ENCODE measurements at places on chromosomes 4 and X.

DNA sequence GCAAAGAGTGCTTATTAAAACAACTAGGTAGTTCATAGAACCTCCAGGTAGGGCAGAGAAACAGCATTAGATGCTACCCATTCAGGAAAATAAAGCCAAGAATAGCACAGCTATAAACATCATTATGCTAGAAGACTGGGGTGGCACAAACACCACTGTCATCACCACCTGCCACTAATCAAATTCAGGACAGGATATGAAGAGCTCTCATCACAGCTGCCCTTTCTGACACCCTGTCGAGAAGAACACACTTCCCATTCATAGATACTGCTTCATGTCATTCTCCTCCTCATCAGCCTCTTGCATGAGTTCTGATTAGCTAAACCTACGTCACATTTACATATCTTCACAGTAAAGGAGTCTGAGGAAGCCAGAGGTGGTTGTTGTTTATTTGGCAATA is 692.3 kb upstream of the HS3ST1 start:
- H3K36me3 ChIP-seq = no peaks in the 10 kb centered on the region
- no peak for DNase-seq
- no peak overlapping the region for H3K27ac ChIP-seq
- H3K4me1 ChIP-seq = peaks cover 10% of the 10 kb centered on the region
- no peak overlapping the region for H3K4me3 ChIP-seq

- H3K4me1 ChIP-seq = no peaks in the 10 kb centered on the region
- H3K36me3 ChIP-seq = no peaks in the 10 kb centered on the region
- no peak overlapping the region for H3K27ac ChIP-seq
Measured at GRCh38 chrX:49767236-49767635, 61.9 kb upstream of the PAGE4 start.

DNA sequence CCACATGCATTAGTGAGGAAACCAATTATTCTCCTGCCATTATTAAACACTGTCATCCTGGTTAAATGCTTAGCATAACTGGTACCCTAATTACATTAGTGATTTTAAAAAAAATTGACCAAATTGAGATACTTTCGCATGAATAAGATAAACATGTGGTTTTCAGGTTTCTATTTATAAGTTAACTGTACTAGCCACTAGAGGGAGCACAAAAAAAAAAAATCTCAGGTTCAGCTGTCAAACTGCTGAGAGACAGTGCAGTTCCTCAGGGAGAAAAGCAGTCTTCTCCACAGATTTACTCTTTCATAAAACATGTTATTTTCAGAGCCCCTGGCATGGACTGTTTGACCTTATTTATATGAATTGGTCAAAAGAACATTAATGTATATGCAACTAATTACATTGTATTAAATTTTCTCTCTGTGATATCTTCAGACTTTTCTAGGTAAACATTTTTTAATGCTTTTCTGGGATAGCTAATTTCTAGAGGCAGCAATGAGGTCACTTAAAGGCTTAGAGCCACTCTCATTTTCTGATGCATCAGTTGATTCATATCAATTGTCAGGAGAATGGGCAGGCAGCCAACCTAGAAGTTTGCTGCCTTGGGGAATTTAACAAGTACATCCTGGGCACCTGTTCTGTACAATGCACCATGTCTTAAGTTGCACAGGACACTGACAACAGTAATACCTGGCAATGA is 167.5 kb downstream of the CDS1 start:
- DNase-seq = peak; percentile 55
- H3K27ac ChIP-seq = no peak overlapping the region
- peaks cover 9% of the 10 kb centered on the region for H3K36me3 ChIP-seq

GRCh38 chr4:36322921-36323354 is 41.5 kb downstream of the DTHD1 start:
- no peaks in the 10 kb centered on the region for H3K36me3 ChIP-seq
- H3K4me3 ChIP-seq = no peak overlapping the region
- no peaks in the 10 kb centered on the region for H3K27me3 ChIP-seq
- H3K4me1 ChIP-seq = peaks cover 28% of the 10 kb centered on the region
- DNase-seq = peak; percentile 65

- H3K27ac ChIP-seq = no peak overlapping the region
- peak; percentile 19 for DNase-seq
- H3K36me3 ChIP-seq = peaks cover 6% of the 10 kb centered on the region
- peaks cover 22% of the 10 kb centered on the region for H3K4me1 ChIP-seq
- no peaks in the 10 kb centered on the region for H3K27me3 ChIP-seq
- no peak overlapping the region for H3K4me3 ChIP-seq
Measured at GRCh38 chr4:184459413-184459812, 14.9 kb downstream of the IRF2 start.

GRCh38 chrX:56618323-56618722 is 54.9 kb downstream of the UBQLN2 start:
- no peak overlapping the region for H3K27ac ChIP-seq
- no peak overlapping the region for H3K4me3 ChIP-seq
- H3K4me1 ChIP-seq = peaks cover 6% of the 10 kb centered on the region
- H3K36me3 ChIP-seq = no peaks in the 10 kb centered on the region
- H3K27me3 ChIP-seq = no peaks in the 10 kb centered on the region

- peaks cover 8% of the 10 kb centered on the region for H3K36me3 ChIP-seq
- H3K27ac ChIP-seq = no peak overlapping the region
- H3K4me3 ChIP-seq = no peak overlapping the region
- peaks cover 10% of the 10 kb centered on the region for H3K4me1 ChIP-seq
- DNase-seq = no peak
- no peaks in the 10 kb centered on the region for H3K27me3 ChIP-seq
Measured at GRCh38 chr4:38086151-38086848, 126.1 kb downstream of the PTTG2 start.

GRCh38 chr4:148447681-148448080 is 5.5 kb upstream of the NR3C2 start:
- H3K4me1 ChIP-seq = peaks cover 29% of the 10 kb centered on the region
- DNase-seq = peak; percentile 49
- H3K27me3 ChIP-seq = peaks cover 53% of the 10 kb centered on the region
- H3K4me3 ChIP-seq = no peak overlapping the region

GRCh38 chr4:146930673-146931072 is 15.0 kb downstream of the TTC29 start:
- peak; percentile 60 for DNase-seq
- H3K4me3 ChIP-seq = no peak overlapping the region
- no peak overlapping the region for H3K27ac ChIP-seq
- H3K4me1 ChIP-seq = peaks cover 12% of the 10 kb centered on the region
- H3K36me3 ChIP-seq = no peaks in the 10 kb centered on the region

- no peak overlapping the region for H3K4me3 ChIP-seq
- H3K27me3 ChIP-seq = no peaks in the 10 kb centered on the region
- no peaks in the 10 kb centered on the region for H3K4me1 ChIP-seq
Measured at GRCh38 chr4:141375855-141376254, 155.2 kb downstream of the ZNF330 start.

GRCh38 chr4:125276811-125277210 is 37.9 kb upstream of the FAT4 start:
- DNase-seq = no peak
- no peaks in the 10 kb centered on the region for H3K4me1 ChIP-seq
- no peak overlapping the region for H3K4me3 ChIP-seq
- H3K27me3 ChIP-seq = no peaks in the 10 kb centered on the region
- no peaks in the 10 kb centered on the region for H3K36me3 ChIP-seq
- H3K27ac ChIP-seq = no peak overlapping the region

DNA sequence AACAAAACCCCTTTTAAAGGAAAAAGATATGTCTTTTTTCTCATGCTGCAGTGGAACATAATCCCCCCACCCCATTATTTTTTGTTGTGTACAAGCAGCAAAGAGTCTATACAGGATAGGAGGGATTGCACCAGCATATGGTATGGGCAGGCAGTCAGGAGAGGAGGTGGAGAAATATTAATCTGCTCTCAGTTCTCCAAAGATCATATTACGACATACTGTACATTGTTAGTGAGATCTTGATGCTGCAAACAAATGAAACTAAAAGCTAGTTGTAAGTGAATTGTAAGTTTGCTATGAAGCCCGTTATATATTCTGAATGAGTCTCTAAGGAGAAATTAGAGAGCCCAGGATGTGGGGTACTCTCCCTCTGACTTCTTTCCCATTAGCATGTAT is 75.3 kb downstream of the RAPGEF2 start:
- peaks cover 66% of the 10 kb centered on the region for H3K4me1 ChIP-seq
- no peaks in the 10 kb centered on the region for H3K27me3 ChIP-seq
- H3K36me3 ChIP-seq = no peaks in the 10 kb centered on the region
- H3K4me3 ChIP-seq = no peak overlapping the region
- DNase-seq = peak; percentile 50

GRCh38 chrX:23790155-23790497 is 7.2 kb downstream of the SAT1 start:
- DNase-seq = no peak
- no peak overlapping the region for H3K4me3 ChIP-seq
- no peaks in the 10 kb centered on the region for H3K36me3 ChIP-seq
- H3K4me1 ChIP-seq = peaks cover under 1% of the 10 kb centered on the region
- H3K27me3 ChIP-seq = no peaks in the 10 kb centered on the region

- H3K27me3 ChIP-seq = no peaks in the 10 kb centered on the region
- H3K4me1 ChIP-seq = no peaks in the 10 kb centered on the region
- DNase-seq = no peak
- H3K27ac ChIP-seq = no peak overlapping the region
Measured at GRCh38 chrX:97158269-97158668, 274.6 kb downstream of the RPA4 start.

- H3K4me3 ChIP-seq = no peak overlapping the region
- no peaks in the 10 kb centered on the region for H3K27me3 ChIP-seq
- no peaks in the 10 kb centered on the region for H3K36me3 ChIP-seq
- H3K27ac ChIP-seq = no peak overlapping the region
- no peaks in the 10 kb centered on the region for H3K4me1 ChIP-seq
Measured at GRCh38 chrX:32530802-32531403, 680.4 kb downstream of the DMD start.

DNA sequence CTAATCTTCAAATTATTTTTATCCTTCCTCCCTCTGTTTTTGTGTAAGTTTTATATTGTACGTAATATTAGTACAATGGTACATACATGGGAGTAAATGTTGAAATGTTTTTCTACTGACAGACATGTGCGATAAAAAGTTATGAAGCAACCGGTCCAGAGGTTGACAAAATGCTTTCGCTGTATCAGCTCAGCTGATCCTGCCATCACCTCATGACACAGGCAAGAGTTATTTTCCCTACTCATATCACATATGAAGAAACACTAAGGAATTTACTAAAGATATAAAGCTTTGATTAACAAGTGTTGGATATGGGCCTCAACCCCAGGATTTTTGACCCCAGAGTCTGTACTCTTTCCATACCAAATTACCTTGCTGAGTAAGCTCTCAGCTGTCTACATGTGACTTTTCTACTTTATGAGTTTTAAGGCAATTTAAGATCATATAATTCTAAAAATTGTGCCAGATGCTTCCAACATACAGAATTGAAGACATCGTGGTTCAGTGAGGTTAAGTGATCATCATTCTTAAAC is 50.0 kb downstream of the CLCN5 start:
- no peaks in the 10 kb centered on the region for H3K36me3 ChIP-seq
- no peaks in the 10 kb centered on the region for H3K27me3 ChIP-seq
- no peak overlapping the region for H3K4me3 ChIP-seq
- H3K4me1 ChIP-seq = no peaks in the 10 kb centered on the region
- DNase-seq = no peak

GRCh38 chr4:3703343-3703676 is 62.9 kb upstream of the ADRA2C start:
- peaks cover 6% of the 10 kb centered on the region for H3K4me1 ChIP-seq
- no peak overlapping the region for H3K27ac ChIP-seq
- no peak overlapping the region for H3K4me3 ChIP-seq
- H3K36me3 ChIP-seq = no peaks in the 10 kb centered on the region
- peaks cover 52% of the 10 kb centered on the region for H3K27me3 ChIP-seq

GRCh38 chr4:137082061-137082460 is 450.2 kb downstream of the PCDH18 start:
- H3K4me3 ChIP-seq = no peak overlapping the region
- no peak overlapping the region for H3K27ac ChIP-seq
- DNase-seq = no peak
- no peaks in the 10 kb centered on the region for H3K27me3 ChIP-seq
- H3K4me1 ChIP-seq = no peaks in the 10 kb centered on the region

DNA sequence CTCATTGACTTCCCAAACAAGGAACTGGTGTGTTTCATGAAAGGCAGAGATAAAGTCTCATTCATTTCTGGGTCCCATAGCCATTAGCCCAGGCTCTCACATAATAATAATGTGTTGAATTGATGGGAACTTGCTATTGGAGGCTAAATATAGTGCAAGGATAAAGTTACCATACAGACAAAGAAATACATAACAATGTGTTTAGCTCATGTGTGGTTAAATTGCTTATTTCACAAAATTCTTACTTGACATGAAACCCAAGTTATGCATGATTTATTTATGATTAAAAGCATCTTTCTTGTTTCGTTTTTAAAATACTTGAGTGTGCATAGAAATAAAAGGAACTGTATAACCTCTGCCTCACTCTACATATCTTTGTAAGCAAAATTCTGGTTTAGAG is 37.3 kb upstream of the LPAR4 start:
- no peak overlapping the region for H3K4me3 ChIP-seq
- DNase-seq = no peak
- H3K27ac ChIP-seq = no peak overlapping the region

DNA sequence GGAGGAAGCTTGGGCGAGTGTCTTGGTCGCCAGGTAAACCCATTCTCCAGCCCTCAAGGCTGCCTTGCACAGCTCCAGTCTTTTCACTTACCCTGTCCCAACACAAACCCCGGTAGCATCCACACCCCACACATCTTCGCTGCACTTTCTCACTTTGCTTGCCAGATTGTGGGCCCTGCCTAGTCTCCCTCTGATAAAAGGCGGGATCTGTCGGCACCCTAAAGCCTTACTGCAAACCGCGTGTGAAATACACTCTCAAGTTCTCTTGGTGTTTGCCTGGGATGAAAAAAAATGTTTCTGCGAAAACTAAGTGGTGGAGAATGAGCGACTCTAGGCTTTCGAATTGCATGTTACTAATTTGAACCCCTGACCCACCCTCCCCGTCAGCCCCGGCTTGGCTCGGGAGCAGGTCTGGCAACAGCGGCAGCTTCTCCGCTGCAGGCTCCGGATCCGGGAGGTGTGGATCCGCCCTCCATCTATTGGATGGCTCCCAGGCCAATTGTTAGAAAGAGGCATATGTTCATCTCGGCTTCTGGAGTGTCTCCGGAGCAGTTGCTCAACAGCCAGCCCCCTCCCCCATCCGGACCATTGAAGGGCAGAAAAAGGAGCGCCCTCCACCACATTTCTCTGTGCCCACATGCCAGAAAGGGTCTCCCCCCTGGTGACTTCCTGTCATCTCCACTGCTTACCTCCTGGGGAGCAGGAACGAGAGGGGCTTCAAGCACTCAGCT is 3.0 kb upstream of the CITED1 start:
- peaks cover 10% of the 10 kb centered on the region for H3K27me3 ChIP-seq
- H3K27ac ChIP-seq = no peak overlapping the region
- peak; percentile 68 for DNase-seq
- H3K4me1 ChIP-seq = no peaks in the 10 kb centered on the region
